ENCODE measurements at places on chromosomes 2 and 18.

DNA sequence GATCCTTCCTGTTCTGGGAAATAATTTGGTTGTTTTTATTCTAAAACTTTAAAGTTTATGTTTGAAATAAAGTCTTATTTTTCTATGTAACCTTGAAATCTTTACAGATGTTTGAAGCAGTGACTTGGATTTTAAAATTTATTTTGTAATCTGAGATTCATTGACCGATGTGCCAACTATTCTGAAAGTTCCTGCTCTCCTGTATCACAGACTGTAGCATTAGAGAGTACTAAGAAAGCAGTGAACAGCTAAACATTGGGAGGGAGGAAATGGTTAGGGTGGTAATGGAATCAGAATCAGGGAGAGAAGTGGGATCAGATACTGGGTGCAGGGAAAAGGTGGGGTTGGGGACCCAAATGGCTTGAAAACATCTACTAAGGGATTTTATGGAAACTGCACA lies 69.9 kb downstream of the CDC42EP3 start:
- DNase-seq: no peak

GRCh38 chr2:237299906-237300305 lies 114.1 kb downstream of the COL6A3 start:
- no peak for DNase-seq

GRCh38 chr2:15313657-15314056 lies 247.5 kb downstream of the NBAS start:
- no peak for DNase-seq

DNA sequence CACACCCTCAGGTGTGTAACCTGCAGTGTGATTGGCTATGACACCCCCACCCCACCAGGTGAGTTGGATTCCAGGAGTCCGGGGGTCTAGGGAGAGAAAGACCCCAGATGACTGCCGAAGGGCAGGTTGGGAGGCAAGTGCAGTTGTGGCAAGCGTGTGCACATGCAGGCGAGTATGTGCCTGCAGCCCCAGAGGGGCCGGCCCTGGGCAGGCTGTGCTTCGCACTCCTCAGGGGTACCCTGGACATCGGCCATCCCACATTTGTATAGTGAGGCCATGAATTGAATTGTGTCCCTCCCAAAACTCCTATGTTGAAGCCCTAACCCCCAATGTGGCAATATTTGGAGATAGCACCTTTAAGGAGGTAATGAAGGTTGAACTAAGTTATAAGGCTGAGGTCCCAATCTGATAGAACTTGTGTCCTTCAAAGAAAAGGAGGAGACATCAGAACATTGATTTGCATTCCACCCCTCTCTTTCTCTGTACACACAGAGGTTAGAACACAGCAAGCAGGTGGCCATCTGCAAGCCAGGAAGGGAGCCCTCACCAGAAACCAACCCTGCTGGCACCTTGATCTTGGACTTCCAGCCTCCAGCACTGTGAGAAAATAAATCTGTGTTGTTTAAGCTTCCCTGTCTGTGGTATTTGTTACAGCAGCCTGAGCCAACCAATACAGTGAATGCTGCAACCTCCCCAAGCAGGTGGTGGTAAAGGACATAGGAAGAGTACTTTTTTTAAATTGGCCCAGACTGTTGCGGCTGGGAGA lies 241.8 kb downstream of the TFCP2L1 start:
- DNase-seq: no peak

GRCh38 chr2:23544589-23545295 lies 159.8 kb downstream of the KLHL29 start:
- no peak for DNase-seq

DNA sequence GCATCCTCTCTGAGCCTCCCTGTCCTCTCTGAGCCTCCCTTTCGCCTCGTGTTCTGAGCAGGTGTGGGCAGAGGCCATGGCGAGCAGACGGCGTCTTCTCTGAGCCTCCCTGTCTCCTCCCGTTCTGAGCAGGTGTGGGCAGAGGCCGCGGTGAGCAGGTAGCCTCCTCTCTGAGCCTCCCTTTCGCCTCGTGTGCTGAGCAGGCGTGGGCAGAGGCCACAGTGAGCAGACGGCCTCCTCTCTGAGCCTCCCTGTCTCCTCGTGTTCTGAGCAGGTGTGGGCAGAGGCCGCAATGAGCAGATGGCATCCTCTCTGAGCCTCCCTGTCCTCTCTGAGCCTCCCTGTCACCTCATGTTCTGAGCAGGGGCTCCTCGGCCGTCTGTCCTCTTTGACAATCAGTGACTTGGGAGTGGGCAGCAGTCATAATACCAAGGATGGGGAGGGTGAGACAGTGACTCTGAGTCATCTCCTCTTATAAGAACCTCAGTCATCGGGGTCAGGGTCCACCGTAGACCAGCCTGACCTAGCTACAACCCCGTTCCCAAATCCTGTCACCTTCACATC lies 395.1 kb upstream of the SALL3 start:
- DNase-seq: no peak

DNA sequence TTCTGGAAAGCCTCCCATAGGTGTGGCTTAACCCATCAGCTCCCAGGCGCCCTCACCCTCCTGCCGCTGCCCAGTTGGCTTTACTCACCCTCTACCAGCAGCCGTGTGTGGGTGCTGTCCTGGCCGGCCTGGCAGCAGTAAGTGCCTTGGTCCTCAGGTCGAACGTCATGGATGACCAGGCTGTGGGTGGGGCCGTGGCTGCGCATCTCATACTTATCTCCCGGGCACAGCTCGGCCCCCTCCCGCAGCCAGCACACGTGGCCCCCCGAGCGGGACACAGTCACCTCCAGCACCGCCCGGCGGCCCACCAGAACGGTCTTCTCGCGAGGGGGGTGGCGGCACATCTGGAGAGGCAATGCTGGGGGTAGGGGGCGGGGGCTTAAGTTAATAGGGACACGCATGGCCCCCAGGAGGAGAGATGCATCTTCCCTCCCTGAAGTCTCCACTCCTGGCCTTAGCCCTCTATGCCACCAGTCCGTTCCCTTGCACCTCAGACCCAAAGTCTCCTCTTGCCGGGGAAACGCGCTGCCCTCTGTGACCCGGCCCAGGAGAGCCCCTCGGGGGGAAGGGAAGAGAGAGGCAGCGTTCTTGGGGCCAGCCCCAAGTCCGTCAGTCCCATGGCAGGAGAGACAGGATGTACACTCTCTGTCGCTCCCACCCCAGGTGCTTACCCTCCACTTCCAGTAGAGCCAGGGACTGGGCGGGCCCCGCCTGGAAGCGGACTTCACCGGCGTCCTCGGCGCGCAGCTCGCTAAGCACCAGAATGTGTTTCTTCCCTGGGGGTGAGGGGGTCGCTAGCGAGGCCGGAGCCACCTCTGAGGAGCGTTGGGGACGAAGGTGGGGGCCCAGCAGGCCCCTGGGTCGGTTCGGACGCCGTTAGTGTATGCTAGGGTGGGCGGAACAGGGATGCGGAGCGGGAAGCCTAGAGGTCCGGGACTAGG lies 7.9 kb downstream of the TMEM198 start:
- DNase-seq: no peak

GRCh38 chr2:10535703-10536102 lies 87.6 kb upstream of the ODC1 start:
- DNase-seq: peak; percentile 55

DNA sequence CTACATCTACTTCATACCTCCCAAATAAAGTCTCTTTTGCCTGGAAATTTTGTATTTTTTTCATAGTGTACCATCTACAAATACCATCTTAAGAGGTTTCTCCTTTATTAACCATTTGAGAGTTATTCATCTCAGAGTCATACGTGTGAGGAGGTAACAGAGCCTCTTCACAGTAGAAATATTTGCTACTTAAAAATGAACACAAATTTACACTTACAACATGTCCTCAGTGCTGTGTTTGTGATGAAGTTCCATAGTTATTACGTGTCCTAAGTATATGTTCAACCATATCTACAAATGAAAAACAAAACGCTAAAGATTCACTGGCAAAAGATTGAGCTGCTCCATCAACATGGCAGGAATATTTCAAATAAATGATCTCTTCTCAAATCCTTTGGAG lies 48.5 kb upstream of the HNRNPA3 start:
- no peak for DNase-seq

- no peak for DNase-seq
These were observed 356.2 kb upstream of the SPRED2 start for GRCh38 chr2:65788556-65788955.

- no peak for DNase-seq
These were observed 139.3 kb downstream of the KLHL29 start for GRCh38 chr2:23524261-23524706.

DNA sequence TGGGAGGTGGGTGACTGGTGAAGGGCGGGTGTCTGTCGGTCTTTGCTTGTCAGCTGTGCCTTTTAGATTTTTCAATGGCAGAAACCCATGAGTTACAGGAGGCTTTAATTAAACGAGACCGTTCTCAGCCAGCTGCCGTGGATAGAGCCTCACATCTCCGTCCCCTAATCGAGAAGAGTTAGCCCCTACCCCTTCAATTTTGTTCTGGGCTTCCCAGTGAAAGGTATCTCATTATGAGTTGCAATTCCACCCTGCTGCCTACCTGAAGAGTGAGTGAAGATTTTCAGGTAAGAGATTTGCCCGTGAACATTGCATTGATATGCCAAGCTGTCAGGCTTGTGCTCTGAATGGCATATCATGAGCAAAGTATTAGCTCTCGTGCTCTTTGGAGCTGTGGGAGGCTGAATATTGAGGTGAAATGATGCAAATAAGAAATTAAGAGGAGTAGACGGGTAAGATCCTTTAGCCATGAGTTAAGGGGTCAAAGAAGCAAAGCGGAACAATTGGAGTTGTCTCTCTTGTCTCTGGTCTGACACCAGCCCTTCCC lies 118.7 kb upstream of the MSTN start:
- no peak for DNase-seq

GRCh38 chr2:88082781-88083180 lies 15.2 kb downstream of the SMYD1 start:
- DNase-seq: no peak

- DNase-seq: peak; percentile 42
These were observed 76.4 kb downstream of the AP1S3 start for GRCh38 chr2:223760838-223761502.

GRCh38 chr2:9408641-9409151 lies 14.6 kb downstream of the ITGB1BP1 start:
- no peak for DNase-seq

- DNase-seq: peak; percentile 29
These were observed 31.9 kb upstream of the CEP68 start for GRCh38 chr2:65024149-65024829.

DNA sequence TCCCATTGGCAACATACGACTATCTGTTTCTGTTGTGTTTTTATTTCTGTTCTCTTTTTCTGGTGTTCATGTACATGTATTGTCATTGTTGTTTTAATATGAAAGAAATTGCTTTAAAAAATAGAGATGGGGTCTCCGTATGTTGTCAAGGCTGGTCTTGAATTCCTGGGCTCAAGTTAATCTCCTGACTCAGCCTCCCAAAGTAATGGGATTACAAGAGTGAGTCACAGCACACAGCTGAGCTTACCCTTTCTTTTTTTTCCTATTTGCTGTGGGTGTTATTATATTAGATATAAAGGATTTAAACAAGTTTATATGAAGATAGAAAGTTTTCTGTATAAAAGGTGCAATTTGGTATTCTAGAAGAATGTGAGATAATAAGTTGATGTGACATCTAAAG lies 554.6 kb downstream of the DSC3 start:
- DNase-seq: no peak

Measured in A549 (cell line).